ENCODE measurements at places on chromosomes 1 and 21.

GRCh38 chr1:234533975-234534876 lies 55.2 kb upstream of the TARBP1 start:
- DNase-seq: no peak

GRCh38 chr21:38267991-38268863 lies 11.4 kb downstream of the KCNJ15 start:
- no peak for DNase-seq

DNA sequence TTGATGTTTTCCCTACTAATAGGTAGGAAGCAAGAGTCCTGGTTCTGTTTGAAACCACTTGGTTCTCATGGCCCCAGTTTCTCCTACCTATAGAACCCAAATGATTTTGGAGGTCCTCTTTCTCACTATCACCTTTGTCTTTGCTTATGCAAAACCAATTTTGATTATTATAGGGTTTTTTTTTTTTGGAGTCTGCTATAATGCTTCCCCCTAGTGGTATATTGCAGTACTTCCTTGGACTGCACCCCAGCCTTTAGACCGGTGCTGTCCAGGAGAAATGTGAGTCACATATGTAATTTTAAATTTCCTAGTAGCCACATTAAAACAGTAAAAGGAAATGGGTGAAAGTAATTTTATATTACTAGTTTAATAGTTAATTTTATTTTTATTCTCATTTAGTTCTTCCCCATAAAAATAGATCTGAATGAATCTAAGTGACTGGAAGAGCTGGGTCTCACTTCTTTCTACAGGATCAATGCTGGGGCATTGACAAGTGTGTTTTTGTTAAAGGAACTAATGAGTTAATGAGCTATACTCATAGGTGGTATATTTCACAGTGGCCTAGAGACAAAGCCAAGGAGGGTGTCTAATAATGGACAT lies 10.6 kb downstream of the FCMR start:
- DNase-seq: peak; percentile 40

DNA sequence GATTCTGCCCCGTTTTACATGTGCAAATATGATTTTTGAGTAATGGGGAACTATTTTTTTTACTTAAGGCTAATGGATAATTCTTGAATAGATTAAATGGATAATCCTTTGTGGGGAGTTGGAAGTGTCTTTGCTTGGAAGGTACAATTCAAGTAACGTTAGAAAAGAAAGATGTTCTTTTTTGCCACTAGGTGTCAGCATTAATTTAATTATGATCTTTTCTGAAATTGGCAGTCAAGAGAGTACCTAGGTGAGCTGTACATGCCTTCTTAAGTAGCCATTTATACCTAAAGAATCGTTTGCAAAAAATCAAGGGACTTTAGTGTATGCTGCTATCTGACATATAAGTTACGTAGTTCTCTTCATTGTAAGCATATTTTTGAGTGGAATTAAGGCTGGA lies 2.2 kb downstream of the FBXO28 start:
- peak; percentile 73 for DNase-seq

GRCh38 chr1:71494163-71494562 lies 413.3 kb upstream of the ZRANB2 start:
- DNase-seq: no peak

GRCh38 chr1:9453779-9454418 lies 85.4 kb upstream of the SLC25A33 start:
- no peak for DNase-seq

- no peak for DNase-seq
Measured at GRCh38 chr1:42282024-42282579, 52.9 kb downstream of the FOXJ3 start.

GRCh38 chr1:52753169-52753568 lies 26.9 kb downstream of the ZYG11B start:
- no peak for DNase-seq

DNA sequence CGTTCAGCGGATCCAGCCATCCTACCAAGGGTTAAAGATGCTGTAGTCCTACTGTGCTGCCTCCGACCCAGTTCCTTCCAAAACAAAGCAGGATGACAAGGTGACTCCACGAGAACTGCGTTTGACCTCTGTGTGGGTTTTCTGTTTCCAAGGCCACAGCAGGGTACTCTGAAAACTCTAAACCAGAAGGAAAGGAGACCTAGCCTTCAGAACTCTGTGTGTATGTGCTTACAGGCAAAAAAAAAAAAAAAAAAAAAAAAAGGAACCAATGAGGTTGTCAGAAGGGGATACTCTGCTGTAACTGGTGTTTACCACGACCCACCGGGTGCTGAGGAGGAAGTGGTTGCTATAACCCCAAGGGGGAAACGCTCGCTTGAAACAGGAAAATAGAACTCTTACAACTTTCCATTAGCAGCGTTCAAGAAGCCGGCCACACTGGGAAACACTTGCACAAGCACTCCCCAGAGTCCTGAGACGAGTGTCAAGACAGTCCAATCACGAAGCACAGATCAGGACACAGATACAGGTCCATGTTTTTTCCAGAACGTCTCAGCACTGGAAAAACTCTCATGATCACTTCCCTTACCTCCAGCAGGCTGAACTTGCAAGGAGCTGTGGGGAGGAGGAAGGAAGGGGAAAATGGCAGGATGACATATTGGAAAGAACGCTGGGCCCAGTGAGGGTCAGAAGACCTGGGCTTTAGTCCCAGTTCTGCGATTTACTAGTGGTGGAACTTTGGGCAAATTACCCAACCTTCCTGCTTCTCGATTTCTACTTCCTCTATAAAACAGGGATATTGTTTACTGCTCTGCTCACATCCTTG lies 64.0 kb downstream of the ITPKB start:
- peak; percentile 80 for DNase-seq

DNA sequence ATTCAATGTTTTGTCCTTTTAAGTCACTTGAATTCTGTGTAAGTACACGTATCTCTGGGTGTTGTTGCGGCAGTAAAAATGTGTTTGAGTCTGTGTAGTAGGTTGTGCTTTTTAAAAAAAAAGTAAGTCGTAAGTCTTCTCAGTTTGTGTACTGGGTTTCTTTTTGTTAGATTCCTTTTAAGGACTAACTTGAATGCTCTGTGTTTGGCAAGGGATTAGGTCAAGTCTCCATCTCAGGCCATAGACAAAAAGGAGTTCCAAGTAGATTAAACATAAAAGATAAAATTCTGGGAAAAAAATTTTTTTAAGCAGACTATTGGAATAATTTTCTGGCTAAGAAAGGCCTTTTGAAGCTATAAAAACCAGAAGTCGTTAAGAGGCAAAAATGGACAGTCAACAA lies 113.1 kb downstream of the ATP5PO start:
- DNase-seq: no peak
